ENCODE measurements at places on chromosomes 2 and 18.

DNA sequence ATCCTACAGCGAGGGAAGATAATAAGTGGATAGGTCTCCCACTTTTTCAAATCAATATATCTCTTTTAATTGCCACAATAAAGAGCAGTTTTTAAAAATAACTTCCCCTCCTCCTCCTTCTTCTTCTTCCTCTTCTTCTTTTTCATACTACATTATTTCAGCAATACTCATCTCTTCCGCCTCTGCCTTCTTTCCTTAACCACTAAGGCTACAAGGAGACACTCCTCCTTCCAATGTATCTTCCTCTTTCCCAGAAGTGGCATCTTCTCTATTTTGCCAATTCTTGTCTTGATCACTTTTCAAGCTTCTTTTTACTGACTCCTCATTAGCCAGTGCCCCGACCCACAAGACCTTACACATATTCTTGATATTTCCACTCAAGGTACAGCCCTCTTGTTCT, 546.6 kb upstream of the CHAC2 start:
- DNase-seq, result no peak

- DNase-seq, result no peak
Measured at GRCh38 chr2:8608411-8608954, 73.4 kb upstream of the ID2 start.

- DNase-seq, result no peak
Measured at GRCh38 chr2:201809633-201810032, 3.3 kb downstream of the CDK15 start.

GRCh38 chr2:187056416-187057334, 207.7 kb upstream of the ZSWIM2 start:
- no peak for DNase-seq

DNA sequence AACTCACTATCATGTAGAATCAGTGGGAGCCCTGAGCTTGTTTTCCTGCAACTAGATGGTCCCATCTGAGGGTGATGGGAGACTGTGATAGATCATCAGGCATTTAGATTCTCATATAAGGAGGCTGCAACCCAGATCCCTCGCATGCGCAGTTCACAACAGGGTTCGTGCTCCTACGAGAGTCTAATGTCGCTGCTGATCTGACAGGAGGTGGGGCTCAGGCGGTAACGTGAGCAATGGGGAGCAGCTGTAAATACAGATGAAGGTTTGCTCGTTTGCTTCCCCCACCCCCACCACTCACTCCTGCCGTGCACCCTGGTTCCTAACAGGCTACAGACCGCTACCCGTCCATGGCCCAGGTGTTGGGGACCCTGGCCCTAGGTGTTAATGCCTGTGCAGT, 113.6 kb downstream of the RNF144A start:
- no peak for DNase-seq

- DNase-seq, result no peak
Measured at GRCh38 chr18:34818064-34818463, 108.0 kb downstream of the DTNA start.

- DNase-seq, result no peak
Measured at GRCh38 chr2:227497158-227497557, 25.2 kb downstream of the AGFG1 start.

DNA sequence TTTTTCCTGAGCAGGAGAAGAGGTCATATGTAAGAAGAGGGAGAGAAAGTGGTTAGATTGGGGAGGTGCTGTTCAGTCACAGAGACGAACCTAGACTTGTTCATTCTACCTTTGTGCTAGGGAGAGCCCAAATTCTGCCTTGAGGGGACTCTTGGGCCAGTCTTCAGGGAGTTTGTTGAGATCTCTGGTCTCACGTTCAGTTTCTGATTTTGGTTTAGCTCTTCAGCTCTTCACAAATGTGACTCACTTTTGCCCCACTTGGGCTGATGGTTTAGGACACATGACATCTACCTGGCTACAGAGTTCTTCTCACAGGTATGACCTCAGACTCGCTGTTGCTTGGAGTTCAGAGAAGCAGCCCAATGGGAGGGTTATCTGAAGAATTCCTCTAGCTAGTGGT, 49.2 kb upstream of the DARS1 start:
- no peak for DNase-seq

GRCh38 chr2:179020156-179020750, 29.7 kb downstream of the CCDC141 start:
- peak; percentile 42 for DNase-seq

DNA sequence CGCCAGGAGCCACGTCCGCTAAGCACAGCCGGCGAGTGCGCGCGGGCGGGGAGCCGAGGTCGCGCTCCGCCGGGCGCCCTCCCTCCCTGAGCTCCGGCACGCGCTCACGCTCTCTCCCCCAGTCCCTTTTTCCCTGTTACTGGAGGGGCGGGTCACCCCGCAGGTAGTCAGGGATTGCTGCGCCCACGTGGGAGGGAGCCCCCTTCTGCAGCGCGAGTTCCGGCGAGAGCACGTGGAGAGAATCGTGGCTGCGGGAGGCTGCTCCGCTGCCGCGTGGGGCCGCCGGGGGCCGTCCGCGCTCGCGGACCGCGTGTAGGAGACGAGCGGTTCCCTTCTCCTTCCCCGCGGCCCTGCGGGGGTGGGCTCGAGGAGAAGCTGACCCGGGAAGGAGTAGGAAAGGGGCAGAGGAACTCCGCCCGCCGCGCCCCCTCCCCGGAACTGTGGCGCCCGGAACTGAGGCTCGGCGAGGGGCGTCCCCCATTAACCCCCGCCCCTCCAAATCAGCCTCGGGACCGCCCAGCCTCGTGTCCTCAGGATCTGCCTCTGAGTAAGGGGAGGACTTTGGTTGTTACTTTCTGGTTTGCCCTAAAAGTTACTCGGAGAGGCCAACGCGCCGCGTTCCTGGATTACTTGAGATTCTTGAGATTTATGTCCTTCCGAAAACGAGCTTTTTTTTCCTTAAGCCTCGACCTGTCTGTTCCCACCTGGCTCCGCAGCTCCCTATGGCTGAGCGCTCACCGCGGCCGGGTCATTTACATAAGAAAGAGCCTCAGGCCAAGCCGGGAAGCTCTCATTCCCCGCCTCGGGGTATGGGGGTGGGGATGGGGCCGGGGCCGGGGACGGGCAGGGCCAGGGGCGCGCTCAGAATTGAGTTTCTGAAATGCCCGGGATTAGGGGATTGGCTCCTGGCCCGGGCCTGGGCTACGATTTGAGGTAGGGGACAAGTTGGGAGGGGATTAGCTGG, 1.1 kb downstream of the HK2 start:
- DNase-seq, result peak; percentile 61

DNA sequence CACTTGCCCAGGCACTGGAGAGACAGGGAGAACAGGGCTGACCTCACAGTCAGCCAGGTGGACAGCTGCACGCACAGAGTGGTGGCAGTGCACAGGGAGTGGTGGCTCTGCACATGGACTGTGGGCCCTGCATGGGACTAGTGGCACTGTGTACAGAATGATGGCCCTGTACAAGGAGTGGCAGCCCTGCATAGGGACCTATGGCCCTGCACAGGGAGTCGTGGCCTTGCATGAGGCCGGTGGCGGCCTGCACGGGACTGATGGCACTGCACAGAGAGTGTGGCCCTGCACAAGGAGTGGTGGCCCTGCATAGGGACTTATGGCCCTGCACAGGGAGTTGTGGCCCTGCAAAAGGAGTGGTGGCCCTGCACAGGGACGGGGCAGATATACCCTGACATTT, 19.1 kb upstream of the STEAP3 start:
- DNase-seq, result no peak
